Pericardium fibroblast (primary cell): ENCODE measurements at places on chromosomes 16 and 17. TPM values are rescaled to one million over a fixed set of nuclear protein-coding genes. Genes with fewer than 3 reads are reported as not detected.

HOXB2 gene
- 20.5 and 21.0 TPM in 2 replicates for total RNA-seq

CDH1 gene
- not detected in 2 replicates for total RNA-seq

TMC7 gene
- total RNA-seq, result not detected in 2 replicates

ASB16 gene
- not detected in 2 replicates for total RNA-seq

MT1X gene
- 87.8 and 526 TPM in 2 replicates for total RNA-seq

ASPA gene
- 0.85 and 1.4 TPM in 2 replicates for total RNA-seq

CA5A gene
- not detected in 2 replicates for total RNA-seq

LDAF1 gene
- total RNA-seq, result 65.7 and 66.1 TPM in 2 replicates

JPH3 gene
- not detected in 2 replicates for total RNA-seq

ERN2 gene
- 0.47 TPM in 1 of 2 replicates, not detected in the other for total RNA-seq

CHST6 gene
- 0.43 and 0.70 TPM in 2 replicates for total RNA-seq

CCL7 gene
- total RNA-seq, result not detected in 2 replicates

MILR1 gene
- total RNA-seq, result 3.0 and 7.0 TPM in 2 replicates

CFAP119 gene
- total RNA-seq, result 0.60 and 5.8 TPM in 2 replicates

TMEM11 gene
- total RNA-seq, result 25.6 and 31.7 TPM in 2 replicates

MAP2K6 gene
- 0.23 and 16.8 TPM in 2 replicates for total RNA-seq

GSG1L gene
- total RNA-seq, result not detected in 2 replicates

LRRC75A gene
- total RNA-seq, result 0.94 and 3.3 TPM in 2 replicates

SCARF1 gene
- under 0.01 and 2.1 TPM in 2 replicates for total RNA-seq

ZNF205 gene
- total RNA-seq, result 10.3 and 10.6 TPM in 2 replicates

SMIM22 gene
- not detected in 2 replicates for total RNA-seq

MYL4 gene
- 7.5 TPM in 1 of 2 replicates, not detected in the other for total RNA-seq

SP6 gene
- total RNA-seq, result 0.26 TPM in 1 of 2 replicates, not detected in the other

CCL4 gene
- total RNA-seq, result not detected in 2 replicates

ZG16 gene
- total RNA-seq, result not detected in 2 replicates

PYY gene
- total RNA-seq, result 0.51 TPM in 1 of 2 replicates, not detected in the other

DLG4 gene
- 8.5 and 13.6 TPM in 2 replicates for total RNA-seq

CACNB1 gene
- total RNA-seq, result 6.1 and 21.4 TPM in 2 replicates

RAB40C gene
- 16.9 and 19.4 TPM in 2 replicates for total RNA-seq

DHRS7C gene
- total RNA-seq, result not detected in 2 replicates

PRSS33 gene
- total RNA-seq, result not detected in 2 replicates

FKBP10 gene
- 285 and 416 TPM in 2 replicates for total RNA-seq

HOXB9 gene
- 2.8 TPM in 1 of 2 replicates, not detected in the other for total RNA-seq

PITPNM3 gene
- total RNA-seq, result 2.6 and 4.9 TPM in 2 replicates

CCDC57 gene
- total RNA-seq, result 7.6 and 9.7 TPM in 2 replicates

PPP1R27 gene
- not detected in 2 replicates for total RNA-seq

PPM1E gene
- 0.23 and 0.43 TPM in 2 replicates for total RNA-seq

KRTAP9-4 gene
- not detected in 2 replicates for total RNA-seq

TNP2 gene
- not detected in 2 replicates for total RNA-seq

ADAP2 gene
- total RNA-seq, result not detected in 2 replicates

SDR42E1 gene
- under 0.01 TPM in 1 of 2 replicates, not detected in the other for total RNA-seq

ADAD2 gene
- total RNA-seq, result not detected in 2 replicates

CES5A gene
- total RNA-seq, result not detected in 2 replicates

NAGLU gene
- 60.7 and 96.4 TPM in 2 replicates for total RNA-seq
